Fibroblast of mammary gland (primary cell): ENCODE measurements at places on chromosomes 3 and 15.
A peak's percentile ranks its signal among the peaks of the same experiment; 100 is the strongest.

GRCh38 chr15:68524753-68525584, 53.8 kb upstream of the CORO2B start:
- peak; percentile 93 for DNase-seq

- DNase-seq: no peak
These were observed 416.2 kb downstream of the IGSF11 start for GRCh38 chr3:118618247-118619040.

GRCh38 chr3:15601399-15602145, at the start of the genes BTD and HACL1:
BTD (plus strand) TSS chr3:15601745; CDS start chr3:15635440, 33,695 bp downstream.
HACL1 (minus strand) TSS chr3:15601569; CDS start chr3:15601463, 106 bp downstream.
- DNase-seq: peak; percentile 98

- no peak for DNase-seq
These were observed 84.2 kb downstream of the HMG20A start for GRCh38 chr15:77504871-77505270.

GRCh38 chr15:29101491-29101890, 168.1 kb downstream of the NSMCE3 start:
- no peak for DNase-seq

GRCh38 chr3:61562042-61562720, 810 bp downstream of the PTPRG start:
- DNase-seq: no peak

DNA sequence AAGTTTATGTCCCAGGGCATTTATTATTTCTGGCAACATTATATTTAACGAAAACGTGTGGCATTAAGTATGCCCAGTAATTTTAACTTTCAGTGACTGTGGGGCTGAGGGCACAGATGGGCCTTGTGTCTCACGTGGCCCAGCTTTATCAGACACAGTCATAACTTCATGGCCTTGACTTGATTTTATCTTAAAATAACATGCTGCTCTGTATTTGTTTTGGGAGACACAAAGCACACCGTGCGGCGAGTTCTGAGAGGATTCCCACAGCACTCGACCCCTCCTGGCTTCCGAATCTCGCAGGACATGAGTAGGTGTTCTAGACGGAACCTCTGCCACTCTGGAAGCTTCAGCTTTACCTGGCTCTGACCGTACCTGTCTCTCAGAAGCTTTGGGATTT, 180.8 kb downstream of the ADAMTS17 start:
- DNase-seq: no peak

DNA sequence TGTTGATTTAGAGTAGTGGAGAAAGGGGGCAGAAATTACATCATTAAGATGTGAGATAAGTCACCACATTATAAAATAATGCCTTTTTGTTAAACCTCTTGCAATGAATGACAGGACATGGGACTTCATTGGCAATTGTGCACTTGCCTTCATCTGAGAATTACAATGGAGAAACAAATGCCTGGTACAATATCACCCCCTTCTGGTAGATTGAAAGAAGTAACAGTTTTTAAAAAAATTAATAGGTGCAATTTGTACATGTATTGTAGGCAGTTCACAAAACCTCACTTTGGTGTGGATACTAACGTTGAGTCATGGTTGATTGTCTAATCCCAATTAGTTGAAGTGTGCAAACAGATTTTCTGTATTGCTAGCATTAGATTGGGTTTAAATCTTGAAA, 4.6 kb upstream of the P2RY14 start:
- DNase-seq: peak; percentile 74

DNA sequence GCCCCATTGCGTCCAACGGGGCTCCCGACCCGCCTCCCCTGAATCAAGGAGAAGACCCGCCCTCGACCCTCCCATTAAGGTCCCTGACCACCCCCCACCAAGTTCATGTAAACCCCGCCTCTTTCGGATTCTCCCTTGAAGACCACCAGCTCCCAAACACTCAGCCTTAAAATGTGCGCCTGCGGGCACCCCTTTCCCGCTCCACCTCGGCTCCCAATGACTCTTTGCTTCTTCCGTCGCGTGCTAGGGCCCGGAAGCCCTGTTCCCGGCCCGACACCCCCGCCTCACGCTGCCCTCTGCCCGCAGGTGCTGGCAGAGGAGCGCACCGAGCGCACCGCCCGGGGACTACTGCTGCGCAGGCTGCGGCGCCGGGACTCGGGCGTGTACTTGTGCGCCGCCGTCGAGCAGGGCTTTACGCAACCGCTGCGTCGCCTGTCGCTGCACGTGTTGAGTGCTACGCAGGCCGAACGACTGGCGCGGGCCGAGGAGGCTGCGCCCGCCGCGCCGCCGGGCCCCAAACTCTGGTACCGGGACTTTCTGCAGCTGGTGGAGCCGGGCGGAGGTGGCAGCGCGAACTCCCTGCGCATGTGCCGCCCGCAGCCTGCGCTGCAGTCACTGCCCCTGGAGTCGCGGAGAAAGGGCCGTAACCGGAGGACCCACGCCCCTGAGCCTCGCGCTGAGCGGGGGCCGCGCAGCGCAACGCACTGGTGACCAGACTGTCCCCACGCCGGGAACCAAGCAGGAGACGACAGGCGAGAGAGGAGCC, 2.7 kb upstream of the LSMEM2 start:
- no peak for DNase-seq

DNA sequence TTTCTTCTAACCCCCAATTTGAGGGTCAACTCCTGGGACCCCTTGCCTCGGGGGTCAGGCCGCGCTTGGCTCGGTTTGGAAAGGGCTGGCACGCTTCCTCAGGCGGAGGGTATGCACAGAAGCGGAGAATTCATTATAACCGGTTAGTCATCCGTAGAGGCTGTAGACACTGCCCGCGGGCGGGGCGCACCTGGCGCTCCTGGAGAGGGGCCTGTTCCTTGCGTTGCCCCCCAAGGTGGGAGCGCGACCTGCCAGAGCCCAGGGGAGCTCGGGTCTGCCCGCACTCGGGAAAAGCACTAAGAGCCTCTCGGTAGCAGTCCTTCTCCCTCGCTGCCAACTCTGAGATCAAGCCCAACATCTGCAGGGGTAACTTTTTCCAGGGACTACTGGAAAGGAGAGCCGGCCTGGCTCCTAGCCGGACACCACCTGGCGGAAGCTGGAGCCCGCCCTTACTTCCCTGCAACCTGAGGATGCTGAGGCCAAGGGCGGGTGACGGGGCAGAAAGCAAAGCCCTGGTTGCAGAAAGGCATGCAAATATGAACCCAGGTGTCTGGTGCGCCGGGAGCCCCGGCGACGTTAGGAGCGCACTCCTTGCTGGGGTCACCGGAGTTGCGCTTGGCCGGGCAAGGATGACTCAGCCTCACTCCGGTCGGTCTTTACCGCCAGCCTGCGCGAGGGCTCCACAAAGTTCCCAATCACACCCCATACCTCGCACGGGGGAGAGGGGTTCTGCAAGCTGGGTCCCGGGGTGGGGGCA, 1.5 kb upstream of the CACNA2D3 start:
- DNase-seq: no peak

DNA sequence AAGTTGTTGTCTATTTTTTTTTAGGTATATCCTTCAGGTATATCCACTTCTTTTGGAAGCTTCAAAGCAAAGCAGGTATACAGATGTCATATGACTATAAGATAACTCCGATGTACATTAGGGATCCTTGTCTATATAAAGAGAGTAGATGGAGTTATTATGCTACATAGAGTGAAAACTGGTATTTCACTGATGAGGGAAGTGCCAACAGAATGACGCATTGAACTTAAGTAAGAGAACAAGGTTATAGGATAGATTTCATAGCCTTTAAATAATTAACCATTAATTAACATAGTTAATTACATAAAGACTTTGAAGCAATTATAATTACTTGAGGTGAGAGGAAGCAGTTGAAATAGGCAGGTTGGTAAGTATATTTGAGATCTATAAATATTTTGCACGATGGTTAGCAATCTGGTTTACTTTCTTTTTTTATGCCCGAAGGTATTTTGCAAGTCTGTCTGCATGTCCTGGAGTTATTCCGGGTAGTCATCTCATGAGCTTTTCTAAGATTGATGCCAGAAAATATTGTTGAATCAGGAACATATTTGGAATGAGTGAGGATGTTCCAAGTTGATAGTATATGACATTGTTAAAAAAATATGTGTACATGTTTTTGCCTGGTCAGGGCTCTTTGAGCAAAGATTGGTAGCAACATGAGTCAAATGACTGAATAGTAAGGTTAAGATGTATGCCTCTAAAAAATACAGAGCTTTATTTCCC, 299.5 kb upstream of the KCNMB2 start:
- peak; percentile 83 for DNase-seq

- DNase-seq: no peak
These were observed 16.3 kb downstream of the GCSAM start for GRCh38 chr3:112116748-112117186.

- DNase-seq: no peak
These were observed 45.6 kb upstream of the CHMP2B start for GRCh38 chr3:87181551-87181950.
